Upper lobe of left lung (tissue), 6 donors: ENCODE measurements at places on chromosomes 5 and 9. TPM values are rescaled to one million over a fixed set of nuclear protein-coding genes. Genes with fewer than 3 reads are reported as not detected.

- DNase-seq = no peak
- H3K4me1 ChIP-seq = peaks cover 84% of the 10 kb centered on the region
- H3K27ac ChIP-seq = no peak overlapping the region
- no peaks in the 10 kb centered on the region for H3K27me3 ChIP-seq
These were observed 5.5 kb downstream of the TENT4A start for GRCh38 chr5:6718718-6719117.

DNA sequence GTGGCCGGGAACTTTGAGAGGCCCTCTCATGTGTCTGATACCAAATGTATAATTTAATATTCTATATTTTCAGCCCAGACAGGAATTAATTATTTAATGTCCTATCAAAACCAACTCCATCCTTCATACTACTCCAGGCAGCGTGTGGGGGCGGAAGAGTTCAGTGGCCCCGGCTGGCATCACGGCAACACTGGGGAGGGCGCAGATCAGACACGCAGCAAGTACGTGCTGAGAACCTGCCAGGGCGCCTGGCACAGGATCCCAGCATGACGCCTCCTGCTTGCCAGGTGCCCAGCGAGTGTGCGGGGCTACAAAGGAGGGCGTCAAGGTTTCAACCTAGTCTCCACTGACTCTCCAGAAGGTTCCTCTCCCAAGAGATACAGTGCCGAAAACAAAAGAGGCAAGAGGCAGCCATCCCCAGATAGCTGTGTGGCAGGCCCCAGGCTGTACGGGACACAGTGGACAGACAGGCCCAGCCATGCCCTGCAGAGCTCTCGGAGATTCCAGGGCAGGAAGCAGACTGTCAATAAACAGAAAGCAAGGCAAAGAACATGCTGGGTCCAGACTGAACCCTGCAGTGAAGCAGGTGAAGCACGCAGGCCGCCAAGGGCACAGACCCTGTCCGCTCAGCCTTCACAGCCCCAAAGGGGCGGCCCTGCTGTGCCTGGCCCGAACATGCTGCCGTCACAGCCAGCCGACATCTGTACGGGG is 110.3 kb downstream of the VAV2 start:
- H3K27me3 ChIP-seq = no peaks in the 10 kb centered on the region
- no peak overlapping the region for H3K4me3 ChIP-seq
- DNase-seq = no peak
- H3K4me1 ChIP-seq = peaks cover 7% of the 10 kb centered on the region
- H3K27ac ChIP-seq = no peak overlapping the region

DNA sequence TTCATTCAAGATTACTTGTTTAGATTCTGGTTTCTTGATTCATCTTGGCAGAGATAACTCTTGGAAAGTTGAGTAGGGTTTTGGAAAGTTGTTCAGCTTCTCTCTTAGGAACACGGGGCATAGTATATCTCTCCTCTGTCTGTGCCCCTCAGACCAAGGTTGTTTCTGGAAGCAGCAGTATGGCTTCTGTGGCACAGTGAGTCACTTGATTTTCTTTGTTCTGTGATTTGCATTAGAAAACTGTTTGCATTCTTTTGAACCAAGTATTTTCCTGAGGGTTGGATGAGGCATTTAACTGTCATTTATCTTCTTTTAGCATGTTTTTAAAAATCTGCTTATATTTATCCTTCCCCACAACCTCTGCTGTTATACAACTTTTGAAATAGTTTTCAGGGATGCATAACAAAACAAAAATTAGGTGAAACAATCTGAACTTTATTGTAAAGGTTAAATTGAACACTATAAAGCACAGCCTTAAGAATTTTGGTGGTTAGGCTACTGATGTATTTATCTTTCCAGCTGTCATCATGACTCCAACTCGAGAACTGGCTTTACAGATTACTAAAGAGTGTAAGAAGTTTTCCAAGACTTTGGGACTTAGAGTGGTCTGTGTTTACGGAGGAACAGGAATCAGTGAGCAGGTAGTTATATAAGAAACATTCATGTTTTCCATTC is 26.5 kb downstream of the DDX46 start:
- H3K36me3 ChIP-seq = peaks cover 83% of the 10 kb centered on the region
- H3K27ac ChIP-seq = no peak overlapping the region
- no peaks in the 10 kb centered on the region for H3K27me3 ChIP-seq
- no peak for DNase-seq
- H3K4me1 ChIP-seq = no peaks in the 10 kb centered on the region

GRCh38 chr5:10111571-10111970 is 138.1 kb downstream of the ATPSCKMT start:
- no peak overlapping the region for H3K4me3 ChIP-seq
- H3K27me3 ChIP-seq = no peaks in the 10 kb centered on the region
- no peak overlapping the region for H3K27ac ChIP-seq

FBLL1 gene
- 0.33 TPM for total RNA-seq

ARID3C gene
- total RNA-seq = not detected

PCDHB12 gene
- total RNA-seq = 0.91 TPM

SLC25A48 gene
- total RNA-seq = not detected
